ENCODE measurements at places on chromosomes 2 and 18.

GRCh38 chr2:183597841-183598240 lies 473.6 kb downstream of the NUP35 start:
- DNase-seq, result no peak

DNA sequence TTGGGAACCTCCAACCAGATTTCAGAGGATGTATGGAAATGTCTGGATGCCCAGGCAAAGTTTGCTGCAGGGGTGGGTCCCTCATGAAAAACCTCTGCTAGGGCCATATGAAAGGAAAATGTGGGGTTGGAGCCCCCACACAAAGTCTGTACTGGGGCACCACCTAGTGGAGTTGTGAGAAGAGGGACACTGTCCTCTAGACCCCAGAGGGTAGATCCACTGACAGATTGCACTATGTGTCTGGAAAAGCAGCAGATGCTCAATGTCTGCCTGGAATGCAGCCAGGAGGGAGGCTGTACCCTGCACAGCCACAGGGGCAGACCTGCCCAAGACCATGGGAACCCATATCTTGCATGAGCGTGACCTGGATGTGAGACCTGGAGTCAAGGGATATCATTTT lies 573.7 kb upstream of the NXPH2 start:
- peak; percentile 2 for DNase-seq

DNA sequence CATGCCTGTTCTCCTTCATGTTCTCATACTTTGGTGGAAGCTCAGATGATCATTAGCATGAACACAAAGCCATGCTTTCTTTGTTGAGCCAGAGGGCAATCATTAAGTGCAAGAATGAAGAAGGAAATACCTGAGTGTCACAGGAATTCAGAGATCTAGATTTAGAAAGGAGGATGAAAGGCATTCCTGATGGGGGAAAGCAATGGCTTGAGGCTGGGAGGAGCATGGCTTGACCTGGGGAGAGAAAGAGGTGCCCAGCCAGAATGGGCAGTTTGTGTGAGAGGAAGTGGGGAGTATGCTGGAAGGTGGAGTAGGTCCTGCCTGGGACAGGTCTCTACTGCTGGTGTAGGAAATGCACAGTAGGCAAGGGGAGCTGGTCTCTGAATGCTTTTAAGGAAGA lies 35.1 kb downstream of the SLC4A3 start:
- DNase-seq, result no peak

- DNase-seq, result no peak
Measured at GRCh38 chr2:8554296-8554806, 127.5 kb upstream of the ID2 start.

Measured in NAMALWA (cell line).